Keratinocyte (primary cell): ENCODE measurements at places on chromosomes 11 and 22. TPM values are rescaled to one million over a fixed set of nuclear protein-coding genes. Genes with fewer than 3 reads are reported as not detected.

The UBQLN3 gene
- polyA plus RNA-seq, result not detected in 3 replicates

The BACE1 gene
- 7.4 to 15.1 TPM (median 8.5 TPM) in 3 replicates for polyA plus RNA-seq

The PAMR1 gene
- 4.1 to 10.0 TPM (median 4.4 TPM) in 3 replicates for polyA plus RNA-seq

The RFPL3 gene
- polyA plus RNA-seq, result not detected in 3 replicates

The DDTL gene
- polyA plus RNA-seq, result 0.63 to 1.0 TPM (median 0.72 TPM) in 3 replicates
